ENCODE measurements at places on chromosomes 6 and 20.

DNA sequence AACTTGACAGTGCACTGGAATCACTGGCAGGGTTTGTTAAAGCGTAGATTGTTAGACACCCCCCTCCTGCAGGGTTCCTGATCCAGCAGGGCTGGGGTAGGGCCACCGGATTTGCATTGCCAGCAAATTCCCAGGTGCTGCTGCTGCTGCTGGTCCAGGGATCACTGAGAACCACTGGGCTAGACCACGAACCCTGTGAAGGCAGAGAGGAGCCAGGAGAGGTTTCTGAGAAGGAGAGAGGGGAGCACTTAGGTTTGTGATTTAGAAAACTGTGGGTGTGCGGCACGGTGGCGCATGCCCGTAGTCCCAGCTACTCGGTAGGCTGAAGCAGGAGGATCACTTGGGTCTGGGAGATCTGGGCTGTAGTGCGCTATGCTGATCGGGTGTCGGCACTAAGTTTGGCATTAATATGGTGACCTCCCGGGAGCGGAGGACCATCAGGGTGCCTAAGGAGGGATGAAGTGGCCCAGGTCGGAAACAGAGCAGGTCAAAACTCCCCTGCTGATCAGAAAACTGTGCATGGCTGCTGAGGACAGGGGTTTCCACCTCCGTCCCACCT is 53.6 kb upstream of the FAM83D start:
- H3K4me1 ChIP-seq = peaks cover 60% of the 10 kb centered on the region
- H3K36me3 ChIP-seq = no peaks in the 10 kb centered on the region
- H3K27me3 ChIP-seq = no peaks in the 10 kb centered on the region
- DNase-seq = no peak
- peak overlapping the region; percentile 70 for H3K27ac ChIP-seq

DNA sequence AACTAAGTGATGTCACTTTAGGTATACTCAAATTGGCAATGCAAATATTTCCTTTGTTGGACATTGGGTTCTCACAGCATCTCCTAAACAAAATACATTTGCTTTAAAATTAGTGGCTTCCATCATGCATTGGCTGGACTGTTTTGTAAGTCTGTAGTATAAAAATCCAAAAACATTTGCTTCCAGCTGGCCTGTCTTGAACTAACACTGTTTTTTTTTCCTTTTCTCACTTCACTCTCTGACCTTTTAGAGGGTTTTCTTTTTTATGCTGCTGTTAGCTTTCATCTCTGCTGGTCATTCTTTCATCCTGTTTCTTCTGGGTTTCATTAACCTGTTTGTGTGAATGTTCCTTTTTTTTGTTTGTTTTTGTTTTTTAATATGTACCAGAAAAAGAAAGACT is 121.7 kb upstream of the MLIP start:
- H3K36me3 ChIP-seq = no peaks in the 10 kb centered on the region
- H3K27me3 ChIP-seq = no peaks in the 10 kb centered on the region
- no peak overlapping the region for H3K27ac ChIP-seq
- no peak for DNase-seq
- no peaks in the 10 kb centered on the region for H3K4me1 ChIP-seq
- no peak overlapping the region for H3K4me3 ChIP-seq

DNA sequence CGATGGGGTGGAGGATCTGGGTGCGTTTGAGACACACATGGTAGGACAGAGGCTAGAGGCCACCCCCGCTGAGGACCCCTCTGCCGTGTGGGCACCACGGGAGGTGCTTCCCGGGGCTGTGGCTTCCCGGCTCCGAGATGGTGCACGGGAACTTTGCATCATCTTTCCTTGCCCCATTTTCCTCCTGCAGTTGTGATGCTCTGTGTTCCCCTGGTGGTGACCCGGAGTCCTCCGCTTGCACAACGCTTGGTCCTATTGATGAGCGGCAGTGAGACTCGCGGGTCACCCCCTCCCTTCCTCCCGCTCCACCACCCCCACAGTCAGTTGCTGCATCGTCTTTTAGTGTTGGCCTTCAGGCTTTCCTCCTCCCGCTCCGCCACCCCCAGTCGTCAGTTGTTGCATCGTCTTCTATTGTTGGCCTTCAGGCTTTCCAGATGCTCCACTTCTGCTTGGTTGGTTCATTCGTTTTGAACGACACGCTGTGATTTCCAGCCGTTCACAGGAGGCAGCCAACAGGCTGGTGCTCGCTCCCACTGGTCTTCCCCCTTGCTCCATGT is 37.3 kb downstream of the PYGB start:
- H3K27ac ChIP-seq = no peak overlapping the region
- DNase-seq = peak; percentile 38
- H3K36me3 ChIP-seq = peaks cover 94% of the 10 kb centered on the region
- no peak overlapping the region for H3K4me3 ChIP-seq
- no peaks in the 10 kb centered on the region for H3K4me1 ChIP-seq

GRCh38 chr6:105153676-105154075 is 26.1 kb downstream of the POPDC3 start:
- H3K27ac ChIP-seq = no peak overlapping the region
- H3K36me3 ChIP-seq = no peaks in the 10 kb centered on the region
- H3K4me3 ChIP-seq = no peak overlapping the region
- no peaks in the 10 kb centered on the region for H3K4me1 ChIP-seq

DNA sequence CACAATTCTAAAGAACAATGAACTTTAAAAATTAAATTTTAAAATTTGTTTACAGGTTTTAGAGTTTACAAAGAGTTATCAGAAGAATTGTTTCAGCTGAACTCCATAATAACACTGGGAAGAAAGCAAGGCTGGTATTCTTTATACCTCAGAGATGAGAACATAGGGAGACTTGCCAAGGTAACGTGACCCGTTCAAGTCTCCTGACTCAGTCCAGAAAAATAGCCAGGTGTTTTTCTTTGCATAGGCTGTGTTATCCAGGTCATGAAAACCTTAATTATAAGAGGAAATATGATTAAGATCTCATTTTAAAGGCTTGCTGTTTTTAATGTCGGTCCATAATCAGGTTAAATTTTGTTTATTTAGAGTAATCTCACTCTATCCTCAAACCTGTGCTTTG is 8.5 kb upstream of the C6orf141 start:
- no peaks in the 10 kb centered on the region for H3K36me3 ChIP-seq
- no peak overlapping the region for H3K27ac ChIP-seq
- no peak for DNase-seq

GRCh38 chr6:168050881-168051586 is 28.0 kb downstream of the FRMD1 start:
- no peak overlapping the region for H3K4me3 ChIP-seq
- H3K27ac ChIP-seq = no peak overlapping the region
- peaks cover 4% of the 10 kb centered on the region for H3K4me1 ChIP-seq
- no peaks in the 10 kb centered on the region for H3K27me3 ChIP-seq

DNA sequence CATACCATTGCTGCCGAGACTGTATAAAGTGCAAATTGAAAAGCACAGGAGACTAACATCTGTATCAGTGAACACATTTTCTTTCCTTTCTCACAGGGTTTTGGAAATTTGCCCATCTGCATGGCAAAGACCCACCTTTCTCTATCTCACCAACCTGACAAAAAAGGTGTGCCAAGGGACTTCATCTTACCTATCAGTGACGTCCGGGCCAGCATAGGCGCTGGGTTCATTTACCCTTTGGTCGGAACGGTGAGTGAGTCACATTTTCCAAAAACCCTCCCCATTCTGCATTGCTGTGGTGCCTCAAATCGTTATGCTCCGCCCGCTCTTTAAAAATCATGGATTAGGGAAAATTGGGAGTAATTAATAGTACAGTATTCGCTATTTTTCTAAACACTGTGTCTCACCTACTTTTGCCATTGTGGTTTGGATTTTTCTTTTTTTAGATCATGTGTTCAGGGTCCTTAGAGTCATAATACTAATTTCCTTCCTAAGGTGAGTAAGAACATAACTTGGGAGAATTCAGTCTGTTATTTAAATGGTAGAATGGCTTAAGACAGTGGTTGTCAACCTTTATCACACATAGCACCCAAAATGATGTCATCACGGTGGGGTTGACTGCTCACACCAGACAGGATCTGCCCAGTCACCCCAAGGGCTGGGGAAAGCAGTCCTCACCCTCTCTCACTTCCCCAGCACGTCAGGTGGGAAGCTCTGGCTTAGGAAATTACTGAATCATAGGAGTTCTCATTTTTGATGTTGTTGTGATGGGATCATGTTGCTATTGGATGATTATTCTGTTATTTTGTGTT is 171.6 kb downstream of the MTHFD1L start:
- H3K27me3 ChIP-seq = no peaks in the 10 kb centered on the region
- no peak overlapping the region for H3K4me3 ChIP-seq
- H3K4me1 ChIP-seq = peaks cover 19% of the 10 kb centered on the region
- H3K27ac ChIP-seq = no peak overlapping the region
- no peak for DNase-seq

All from lower lobe of right lung (tissue), 2 donors.